ENCODE measurements at places on chromosomes 3 and 15.

- peak; percentile 21 for DNase-seq
These were observed 45.3 kb upstream of the ATP2B2 start for GRCh38 chr3:10550705-10551104.

- DNase-seq: no peak
These were observed 300.4 kb downstream of the RBMS3 start for GRCh38 chr3:29581311-29581710.

GRCh38 chr3:136152176-136152843 is 43.8 kb downstream of the MSL2 start:
- DNase-seq: no peak

- no peak for DNase-seq
These were observed 57.2 kb downstream of the CHSY1 start for GRCh38 chr15:101194546-101195125.

DNA sequence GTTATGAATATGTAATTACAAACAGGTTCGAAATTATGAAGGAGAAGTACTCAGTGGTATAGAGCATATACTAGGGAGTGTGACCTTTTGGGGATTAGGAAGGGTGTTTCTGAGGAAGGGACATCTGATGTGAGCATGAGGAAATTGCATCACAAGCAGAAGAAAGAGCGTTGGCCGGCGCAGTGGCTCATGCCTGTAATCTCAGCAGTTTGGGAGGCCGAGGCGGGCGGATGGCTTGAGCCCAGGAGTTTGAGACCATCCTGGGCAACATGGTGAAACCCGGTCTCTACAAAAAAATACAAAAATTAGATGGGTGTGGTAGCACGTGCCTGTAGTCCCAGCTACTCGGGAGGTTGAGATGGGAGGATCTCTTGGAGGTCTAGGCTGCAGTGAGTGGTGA is 6.9 kb downstream of the CMTM7 start:
- DNase-seq: no peak

- no peak for DNase-seq
These were observed 56.8 kb downstream of the NOX5 start for GRCh38 chr15:69071260-69071659.

DNA sequence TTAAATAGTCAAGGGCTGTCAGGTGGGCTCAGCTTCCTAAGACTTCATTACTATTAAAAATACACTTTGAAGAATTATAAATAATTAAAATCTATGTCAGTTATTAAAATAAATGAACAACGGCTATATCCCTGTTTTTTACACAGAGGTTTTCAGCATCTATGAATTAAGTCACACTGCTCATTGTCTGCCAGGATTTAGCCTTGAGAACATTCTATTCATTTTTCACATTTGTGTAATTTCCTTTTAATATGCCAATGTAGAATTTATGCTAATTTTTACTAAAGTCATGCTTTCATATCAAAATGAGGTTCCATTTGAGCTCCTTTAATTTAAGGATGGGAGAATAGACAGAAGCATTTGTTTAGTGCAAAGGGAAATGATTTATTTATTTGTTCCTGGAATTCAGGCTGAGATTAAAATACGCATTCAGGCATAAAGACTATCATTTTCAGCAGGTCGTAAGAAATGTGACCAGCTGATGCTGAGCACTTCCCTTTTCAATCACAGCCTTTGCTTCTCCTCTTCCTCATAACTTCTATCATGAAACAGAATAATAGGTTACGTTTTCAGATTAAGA is 345.1 kb downstream of the MFSD1 start:
- DNase-seq: no peak

DNA sequence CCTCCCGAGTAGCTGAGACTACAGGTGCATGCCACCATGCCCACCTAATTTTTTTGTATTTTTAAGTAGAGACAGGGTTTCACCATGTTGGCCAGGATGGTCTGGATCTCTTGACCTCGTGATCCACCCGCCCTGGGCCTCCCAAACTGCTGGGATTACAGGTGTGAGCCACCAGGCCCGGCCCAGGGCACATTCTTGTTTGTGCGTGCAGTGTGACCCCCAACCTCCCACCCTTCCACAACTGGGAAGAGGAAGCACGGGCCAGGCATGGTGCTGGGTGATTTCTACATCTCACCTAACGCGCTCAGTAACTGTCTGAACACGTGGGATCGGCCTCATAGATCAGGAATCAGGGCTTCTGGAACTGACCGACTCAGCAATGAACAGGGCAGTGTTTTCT is 48.0 kb downstream of the KLHL6 start:
- no peak for DNase-seq

DNA sequence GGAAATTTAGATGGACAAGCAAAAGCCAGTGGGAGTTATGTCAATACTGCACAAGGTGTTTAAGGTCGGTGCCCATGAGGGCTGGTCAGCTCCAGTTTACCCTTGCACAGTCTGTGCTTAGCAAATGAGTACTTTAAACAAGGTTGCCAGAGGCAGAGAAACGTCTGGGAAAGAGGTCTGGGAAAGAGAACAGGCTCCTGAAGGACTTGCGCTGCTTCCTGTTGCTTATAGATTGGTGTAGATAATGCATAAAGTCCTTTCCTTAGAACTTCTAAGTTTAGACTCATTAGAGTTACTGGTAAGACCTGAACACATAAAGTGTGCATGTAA is 162.6 kb upstream of the P2RY1 start:
- no peak for DNase-seq

Data from astrocyte of the hippocampus (primary cell).